ENCODE measurements at places on chromosomes 3 and 15. TPM values are rescaled to one million over a fixed set of nuclear protein-coding genes. Genes with fewer than 3 reads are reported as not detected.

The STAB1 gene
- not detected for total RNA-seq

The TM4SF18 gene
- total RNA-seq, result not detected

- no peak for DNase-seq
- no peak overlapping the region for H3K4me3 ChIP-seq
- no peaks in the 10 kb centered on the region for H3K4me1 ChIP-seq
These were observed 601.3 kb upstream of the NECTIN3 start for GRCh38 chr3:110470310-110470709.

- H3K4me1 ChIP-seq, result no peaks in the 10 kb centered on the region
- no peaks in the 10 kb centered on the region for H3K27me3 ChIP-seq
- no peak for DNase-seq
- no peak overlapping the region for H3K4me3 ChIP-seq
- H3K36me3 ChIP-seq, result no peaks in the 10 kb centered on the region
- no peak overlapping the region for H3K27ac ChIP-seq
These were observed 7.6 kb downstream of the GPD1L start for GRCh38 chr3:32113981-32114545.

GRCh38 chr15:48680841-48681240 is 35.3 kb upstream of the FBN1 start:
- DNase-seq, result peak; percentile 93
- H3K4me1 ChIP-seq, result peaks cover 39% of the 10 kb centered on the region
- no peak overlapping the region for H3K4me3 ChIP-seq
- peak overlapping the region; percentile 99 for H3K27ac ChIP-seq

DNA sequence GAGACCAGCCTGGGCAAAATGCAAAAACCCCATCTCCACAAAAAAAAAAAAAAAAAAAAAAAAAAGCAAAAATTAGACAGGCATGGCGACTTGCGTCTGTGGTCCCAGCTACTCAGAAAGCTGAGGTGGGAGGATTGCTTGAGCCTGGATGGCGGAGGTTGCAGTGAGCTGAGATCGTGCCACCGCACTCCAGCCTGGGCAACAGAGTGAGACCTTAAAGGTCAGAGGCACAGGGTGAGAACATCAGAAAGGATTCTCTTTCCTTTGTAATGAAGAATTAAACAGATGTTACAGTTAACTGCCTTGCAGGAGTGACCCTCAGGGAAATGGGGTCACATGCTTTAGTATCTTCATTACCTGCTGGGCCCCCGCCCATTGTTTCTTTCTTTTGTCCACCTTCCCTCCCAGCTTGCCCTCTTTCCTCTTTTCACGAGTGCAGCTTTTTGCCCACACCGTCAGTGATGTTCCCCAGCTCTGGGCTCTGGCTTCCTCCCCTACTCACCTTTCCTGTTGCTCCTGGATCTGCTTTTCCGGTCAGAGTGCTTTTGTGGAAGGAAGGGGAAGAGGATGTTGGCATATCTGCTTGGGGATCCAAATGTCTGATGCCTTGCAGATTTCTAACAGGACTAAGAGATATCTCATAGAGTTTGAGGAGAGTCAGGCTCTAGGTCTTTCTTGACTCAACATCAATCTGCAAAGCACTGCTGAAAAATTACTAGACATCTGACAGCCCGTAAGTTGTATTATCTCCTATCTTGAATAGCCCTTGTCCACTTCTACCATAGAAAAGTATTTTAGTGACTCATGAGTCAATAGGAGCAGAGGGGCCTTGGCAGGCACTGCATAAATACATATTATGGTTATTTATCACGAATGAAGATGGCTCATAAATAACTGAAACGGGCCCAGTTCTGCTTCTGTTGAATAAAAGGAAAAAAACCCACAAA is 35.6 kb upstream of the NDUFB4 start:
- peaks cover 21% of the 10 kb centered on the region for H3K4me1 ChIP-seq
- no peaks in the 10 kb centered on the region for H3K36me3 ChIP-seq
- no peak for DNase-seq
- peak overlapping the region; percentile 6 for H3K27ac ChIP-seq
- H3K4me3 ChIP-seq, result no peak overlapping the region

DNA sequence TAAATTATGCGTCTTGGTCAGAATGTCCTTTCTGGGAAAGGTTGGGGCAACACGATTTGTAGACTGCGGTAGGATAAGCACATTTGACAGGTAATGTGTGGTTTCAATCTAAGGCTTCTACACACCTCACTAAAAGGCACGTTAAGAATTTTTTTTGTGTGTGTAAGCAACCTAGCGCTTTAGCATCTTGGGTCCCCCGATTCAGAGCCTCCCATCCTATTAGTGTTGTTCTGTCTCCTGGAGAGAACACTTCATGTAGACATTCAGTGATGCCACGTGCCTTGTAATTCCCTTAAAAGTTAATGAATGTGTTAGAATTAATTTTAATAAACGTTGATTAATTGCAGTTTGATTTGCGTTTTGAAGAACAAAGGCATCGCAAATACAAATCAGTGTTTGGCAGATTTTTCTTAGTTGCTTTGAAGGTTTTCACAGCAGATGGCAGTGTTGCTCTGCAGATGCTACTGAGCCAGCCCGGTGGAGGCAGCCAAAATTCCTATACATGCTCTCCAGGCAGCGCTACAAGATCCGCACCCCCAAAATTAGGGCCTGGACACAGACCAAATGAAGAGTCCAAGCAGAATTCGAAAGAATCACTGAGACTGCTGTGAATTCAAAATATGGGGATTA is 63.5 kb downstream of the OTOL1 start:
- H3K27ac ChIP-seq, result no peak overlapping the region
- 0 out of 2 replicates have a peak, but pooled peaks cover 7% of the 10 kb centered on the region for H3K4me1 ChIP-seq
- no peaks in the 10 kb centered on the region for H3K27me3 ChIP-seq
- DNase-seq, result peak; percentile 76

- H3K27me3 ChIP-seq, result peaks cover 10% of the 10 kb centered on the region
- no peaks in the 10 kb centered on the region for H3K36me3 ChIP-seq
- no peaks in the 10 kb centered on the region for H3K4me1 ChIP-seq
- DNase-seq, result no peak
- no peak overlapping the region for H3K27ac ChIP-seq
- no peak overlapping the region for H3K4me3 ChIP-seq
These were observed 20.6 kb upstream of the RFTN1 start for GRCh38 chr3:16533928-16534574.

- peak overlapping the region; percentile 33 for H3K27ac ChIP-seq
- DNase-seq, result peak; percentile 66
- H3K36me3 ChIP-seq, result no peaks in the 10 kb centered on the region
- H3K27me3 ChIP-seq, result no peaks in the 10 kb centered on the region
- peaks cover 24% of the 10 kb centered on the region for H3K4me1 ChIP-seq
These were observed 775 bp downstream of the C3orf33 start for GRCh38 chr3:155805204-155805801.

DNA sequence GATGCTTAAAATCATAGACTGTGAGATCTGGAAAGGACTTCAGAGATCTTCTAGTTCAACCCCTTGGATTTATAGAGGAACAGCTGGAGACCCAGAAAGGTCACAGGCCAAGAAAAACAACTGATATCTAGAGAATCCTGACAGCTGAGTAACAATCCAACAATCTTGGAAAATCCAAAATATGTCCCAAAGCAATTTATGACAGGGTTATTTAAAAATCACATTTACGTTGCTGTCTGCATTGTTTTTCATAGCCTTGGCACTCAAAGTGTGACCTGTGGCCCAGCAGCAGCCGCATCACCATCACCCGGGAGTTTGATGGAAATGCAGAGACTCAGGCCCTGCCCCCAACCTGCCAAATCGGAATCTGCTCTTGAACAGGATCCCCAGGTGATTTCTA is 78.8 kb downstream of the FBN1 start:
- peak overlapping the region; percentile 37 for H3K4me3 ChIP-seq
- H3K27ac ChIP-seq, result peak overlapping the region; percentile 93
- peaks cover 38% of the 10 kb centered on the region for H3K36me3 ChIP-seq
- DNase-seq, result no peak
- H3K4me1 ChIP-seq, result peaks cover 76% of the 10 kb centered on the region

- H3K4me3 ChIP-seq, result no peak overlapping the region
- no peak for DNase-seq
- H3K27me3 ChIP-seq, result no peaks in the 10 kb centered on the region
- H3K4me1 ChIP-seq, result 0 out of 2 replicates have a peak, but pooled peaks cover 6% of the 10 kb centered on the region
- H3K27ac ChIP-seq, result no peak overlapping the region
These were observed 121.5 kb downstream of the DNAJB8 start for GRCh38 chr3:128345196-128345595.

GRCh38 chr3:35137612-35138011 is 501.7 kb upstream of the ARPP21 start:
- H3K4me1 ChIP-seq, result no peaks in the 10 kb centered on the region
- H3K4me3 ChIP-seq, result no peak overlapping the region
- H3K27me3 ChIP-seq, result no peaks in the 10 kb centered on the region
- DNase-seq, result no peak
- no peaks in the 10 kb centered on the region for H3K36me3 ChIP-seq

GRCh38 chr3:171557173-171557572 is 97.0 kb upstream of the TNIK start:
- H3K27ac ChIP-seq, result no peak overlapping the region
- no peak for DNase-seq
- H3K27me3 ChIP-seq, result no peaks in the 10 kb centered on the region
- no peaks in the 10 kb centered on the region for H3K4me1 ChIP-seq
- H3K36me3 ChIP-seq, result no peaks in the 10 kb centered on the region
- no peak overlapping the region for H3K4me3 ChIP-seq

DNA sequence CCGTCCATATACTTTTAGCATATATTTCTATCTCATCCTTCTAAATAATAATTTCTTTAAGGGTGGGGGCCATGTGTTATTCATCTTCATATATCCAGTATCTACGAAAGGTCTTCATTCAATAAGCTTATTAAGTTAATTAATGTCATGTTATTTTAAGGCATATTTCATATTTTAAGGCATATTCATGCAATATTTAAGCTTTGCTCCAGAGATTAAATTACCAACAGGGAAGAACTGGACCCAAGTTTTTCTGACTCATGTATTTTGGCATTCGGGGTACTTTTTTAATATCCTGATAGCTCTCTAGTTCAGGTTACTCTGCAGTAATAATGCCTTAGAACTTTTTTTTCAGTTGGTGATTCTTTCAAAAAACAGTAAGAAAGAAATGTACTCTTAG is 27.4 kb downstream of the PHC3 start:
- H3K4me3 ChIP-seq, result no peak overlapping the region
- no peak overlapping the region for H3K27ac ChIP-seq
- DNase-seq, result peak; percentile 53

DNA sequence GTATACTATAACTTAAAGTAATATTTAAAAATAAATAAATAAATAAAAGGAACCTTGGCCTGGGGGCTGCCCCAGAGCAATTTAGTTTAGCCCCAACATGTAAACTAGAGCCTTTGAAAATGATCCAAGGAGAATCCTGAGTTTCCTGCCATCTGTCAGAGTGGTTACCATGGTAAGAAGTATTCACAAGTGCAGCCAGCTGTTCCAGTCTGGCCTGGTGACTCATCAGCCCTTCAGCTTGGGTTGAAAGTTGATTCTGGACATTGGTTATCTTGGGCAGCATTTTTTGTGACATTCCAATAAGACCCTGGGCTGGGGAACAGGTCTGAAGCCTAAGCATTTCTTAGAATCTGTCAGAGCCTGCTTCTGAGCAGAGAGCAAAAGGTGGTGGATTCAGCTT is 72.7 kb upstream of the LRTM1 start:
- no peaks in the 10 kb centered on the region for H3K36me3 ChIP-seq
- H3K27ac ChIP-seq, result no peak overlapping the region
- H3K4me3 ChIP-seq, result no peak overlapping the region
- peaks cover 12% of the 10 kb centered on the region for H3K4me1 ChIP-seq

- no peaks in the 10 kb centered on the region for H3K27me3 ChIP-seq
- H3K36me3 ChIP-seq, result no peaks in the 10 kb centered on the region
- H3K27ac ChIP-seq, result no peak overlapping the region
These were observed 249.5 kb upstream of the ARL6 start for GRCh38 chr3:97515076-97515475.

DNA sequence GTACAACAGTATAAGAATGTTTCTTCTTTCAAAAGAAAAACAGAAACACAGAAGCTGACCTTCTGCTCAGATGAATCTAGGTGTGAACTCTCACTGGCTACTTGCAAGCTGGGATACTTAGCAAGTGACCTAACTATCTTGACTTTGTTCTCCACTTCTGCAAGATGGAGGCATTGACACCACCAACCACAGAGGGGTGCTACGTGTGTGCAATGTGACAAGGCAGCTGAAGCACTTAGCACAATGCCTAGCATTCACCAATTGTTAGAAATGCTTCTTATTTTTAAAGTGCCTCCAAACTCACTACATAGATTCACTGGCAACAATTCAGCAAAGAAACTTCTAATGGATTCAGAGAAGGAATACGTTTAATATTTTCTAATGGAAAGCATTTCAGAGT is 331.4 kb upstream of the WNT5A start:
- DNase-seq, result no peak
- H3K27me3 ChIP-seq, result peaks cover 11% of the 10 kb centered on the region
- H3K4me1 ChIP-seq, result no peaks in the 10 kb centered on the region
- no peaks in the 10 kb centered on the region for H3K36me3 ChIP-seq

- no peaks in the 10 kb centered on the region for H3K36me3 ChIP-seq
- no peak overlapping the region for H3K27ac ChIP-seq
- H3K4me1 ChIP-seq, result peaks cover 6% of the 10 kb centered on the region
- H3K4me3 ChIP-seq, result no peak overlapping the region
These were observed 145.4 kb upstream of the PROK2 start for GRCh38 chr3:71930056-71930991.

DNA sequence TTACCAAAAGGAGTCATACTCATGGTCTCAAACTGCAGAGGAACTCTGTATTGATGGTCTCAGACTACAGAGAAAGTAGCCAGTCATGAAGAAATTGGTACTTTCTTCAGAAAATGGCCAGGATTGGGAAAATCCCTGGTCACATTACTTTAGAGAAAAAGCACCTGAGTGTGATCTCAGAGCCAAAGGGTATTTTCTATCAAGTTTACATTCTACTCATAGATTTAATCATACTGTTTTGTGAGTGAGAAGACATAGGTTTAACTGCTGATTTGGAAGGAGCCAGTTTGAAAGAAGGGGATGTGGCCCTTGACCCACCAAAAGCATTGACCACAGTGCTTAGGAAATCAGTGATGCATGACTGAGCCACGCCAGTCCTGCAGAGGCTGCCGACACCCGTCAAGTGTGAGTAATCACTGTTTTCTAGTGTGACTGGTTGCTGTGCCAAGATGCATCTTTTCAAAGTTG is 203.6 kb downstream of the AKAP13 start:
- peak overlapping the region; percentile 84 for H3K27ac ChIP-seq
- H3K36me3 ChIP-seq, result no peaks in the 10 kb centered on the region
- no peaks in the 10 kb centered on the region for H3K27me3 ChIP-seq

- peak; percentile 15 for DNase-seq
- H3K36me3 ChIP-seq, result no peaks in the 10 kb centered on the region
- H3K27me3 ChIP-seq, result no peaks in the 10 kb centered on the region
- H3K4me3 ChIP-seq, result no peak overlapping the region
These were observed 63.3 kb downstream of the ROBO2 start for GRCh38 chr3:77102951-77103769.

DNA sequence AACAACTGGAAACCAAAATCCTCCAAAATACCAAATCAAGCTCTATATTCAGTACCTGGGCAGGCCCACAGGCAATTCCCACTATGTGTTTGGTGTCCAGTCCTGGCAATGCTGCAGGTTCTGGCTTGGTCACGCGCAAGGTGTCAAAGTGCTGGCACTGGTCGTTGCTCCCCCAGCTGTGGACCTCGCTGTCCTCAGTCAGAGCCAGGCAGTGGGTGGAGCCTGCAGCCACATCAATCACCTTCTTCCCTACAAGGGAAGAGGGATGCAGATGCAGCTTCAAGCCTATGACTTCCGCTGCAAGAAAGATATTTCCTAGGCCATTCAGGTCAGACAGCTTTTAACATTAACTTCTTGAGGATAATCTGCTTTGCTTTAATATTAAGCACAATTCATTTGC is 61.3 kb downstream of the HERC2 start:
- no peak for DNase-seq
- no peaks in the 10 kb centered on the region for H3K27me3 ChIP-seq
- H3K36me3 ChIP-seq, result peaks cover 4% of the 10 kb centered on the region
